GM04503 (cell line): ENCODE measurements at places on chromosomes 13 and 19.

- peak; percentile 50 for DNase-seq
These were observed 25.2 kb upstream of the HIF3A start for GRCh38 chr19:46271481-46272197.

DNA sequence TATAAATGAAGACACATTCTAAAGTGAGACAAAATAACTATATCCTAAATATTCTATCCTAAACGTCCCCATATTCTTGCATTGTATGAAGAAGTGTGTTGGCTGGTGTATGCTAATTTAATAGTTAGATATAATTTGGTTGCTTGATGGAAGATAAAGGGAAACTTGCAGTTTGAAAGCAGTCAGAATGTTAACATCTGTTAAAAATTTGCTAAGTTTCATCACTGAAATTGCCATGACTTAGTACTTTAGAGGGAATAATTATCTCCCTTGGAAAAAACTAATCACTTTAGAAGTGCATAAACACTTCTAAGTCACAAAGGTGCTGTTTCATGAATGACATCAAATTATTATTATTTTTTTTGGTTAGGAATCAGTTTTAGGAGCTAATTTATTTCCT lies 61.6 kb downstream of the ITGBL1 start:
- no peak for DNase-seq

DNA sequence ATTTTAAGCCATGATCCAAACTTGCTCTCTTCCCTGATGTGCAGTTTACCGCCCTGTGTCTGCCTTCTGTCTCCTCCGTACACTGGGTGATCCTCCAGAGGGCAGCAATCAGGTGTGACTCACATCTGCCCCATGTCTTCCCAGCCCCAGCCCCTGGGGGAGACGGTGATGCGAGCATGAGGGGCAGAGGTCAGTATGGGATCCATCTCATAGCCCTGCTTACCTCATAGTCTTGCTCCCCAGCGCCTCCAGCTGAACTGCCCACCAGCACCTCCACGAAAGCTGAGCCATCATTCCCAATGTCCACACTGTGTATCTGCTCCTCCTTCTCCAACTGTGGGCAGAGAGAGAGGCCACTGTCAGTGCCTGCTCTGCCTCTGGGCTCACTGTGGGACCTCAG lies 14.6 kb downstream of the XRCC1 start:
- no peak for DNase-seq

GRCh38 chr19:42278452-42279154 lies 9.6 kb downstream of the CIC start:
- no peak for DNase-seq

GRCh38 chr19:30516531-30516930 lies 144.3 kb downstream of the ZNF536 start:
- DNase-seq, result no peak

GRCh38 chr13:33697926-33698325 lies 120.0 kb upstream of the RFC3 start:
- no peak for DNase-seq

DNA sequence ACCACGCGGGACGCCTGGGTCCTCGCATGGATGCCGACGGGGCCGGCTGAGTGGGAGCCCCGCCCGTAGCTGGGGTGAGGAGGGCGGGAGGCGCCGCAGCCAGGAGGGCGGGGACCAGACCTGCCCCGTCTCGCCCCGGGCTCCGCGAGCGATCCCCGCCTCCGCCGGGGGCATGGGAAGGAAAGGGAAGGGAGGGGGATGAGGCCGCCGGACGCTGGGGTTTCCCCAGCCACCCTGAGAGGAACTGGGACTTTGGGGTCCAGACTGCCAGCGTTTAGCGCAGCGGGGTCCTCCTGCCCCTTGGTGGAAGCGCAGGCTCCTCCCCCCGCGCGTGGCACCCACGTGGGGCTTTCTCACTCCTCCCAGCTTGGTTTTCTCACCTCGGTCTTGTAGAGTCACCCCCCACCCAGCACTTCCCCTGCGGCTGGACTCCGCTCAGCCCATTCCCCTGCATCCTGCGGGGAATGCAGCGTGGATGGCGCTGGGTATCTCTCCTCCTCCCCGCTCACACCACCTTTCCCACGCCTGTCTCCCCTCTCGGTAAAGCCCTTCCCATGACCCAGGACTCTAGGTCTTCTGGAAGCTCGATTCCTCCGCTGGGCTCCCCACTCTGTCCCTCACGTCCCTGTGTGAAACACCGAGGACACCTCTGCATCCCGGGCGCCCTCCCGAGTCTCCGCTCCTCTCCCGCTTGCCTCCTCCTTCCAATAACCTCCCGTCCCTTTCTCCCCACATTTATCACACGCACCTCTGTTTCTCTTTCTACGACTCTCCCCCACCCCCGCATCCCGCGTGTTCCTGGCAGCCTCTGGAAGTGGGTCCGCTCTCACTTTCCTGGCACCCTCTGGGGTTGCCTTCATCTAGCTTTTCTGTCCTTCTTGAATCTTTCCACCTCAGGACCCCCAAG lies 2.1 kb downstream of the TGFB1 start:
- no peak for DNase-seq

DNA sequence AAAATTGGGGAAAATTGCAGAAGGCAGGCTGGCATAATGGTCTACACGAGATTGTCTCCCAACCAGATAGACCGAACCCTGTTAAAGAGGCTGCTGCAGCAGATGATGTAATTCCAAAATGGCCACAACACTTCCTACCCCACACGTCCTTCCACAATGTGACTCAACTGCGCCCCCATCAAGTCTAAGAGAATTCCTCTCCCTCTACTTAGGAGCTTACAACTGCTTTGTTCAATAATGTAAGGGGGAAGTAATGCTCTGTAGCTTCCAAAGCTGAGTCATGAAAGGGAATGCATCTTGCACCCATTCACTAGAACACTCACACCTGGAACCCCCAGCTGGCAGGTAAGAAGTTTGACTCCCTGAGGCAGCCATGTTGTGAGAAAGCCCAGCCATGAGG lies 117.8 kb upstream of the IRS2 start:
- DNase-seq, result no peak

DNA sequence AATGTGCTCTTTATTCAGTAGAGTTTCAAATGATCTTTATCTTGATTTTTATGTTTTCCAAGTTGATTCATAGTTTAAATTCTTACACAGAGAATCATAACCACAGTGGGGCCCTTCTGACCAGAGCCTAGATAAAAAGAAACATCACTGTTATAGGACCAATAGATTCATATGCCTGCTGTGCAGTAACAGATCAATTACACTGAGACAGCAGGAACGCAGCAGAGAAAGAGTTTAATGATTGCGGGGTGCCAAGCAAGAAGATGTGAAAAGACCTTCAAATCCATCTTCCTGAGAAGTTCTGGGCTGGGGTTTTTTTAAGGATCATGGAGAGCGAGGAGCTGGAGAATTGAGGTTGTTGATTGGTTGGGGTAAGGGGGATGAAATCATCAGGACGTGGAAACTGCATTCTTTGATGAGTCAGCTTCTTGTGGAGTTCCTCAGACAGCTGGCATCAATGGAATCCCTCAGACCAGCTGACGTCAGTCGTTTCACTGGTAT lies 346.6 kb downstream of the TBC1D4 start:
- peak; percentile 89 for DNase-seq

DNA sequence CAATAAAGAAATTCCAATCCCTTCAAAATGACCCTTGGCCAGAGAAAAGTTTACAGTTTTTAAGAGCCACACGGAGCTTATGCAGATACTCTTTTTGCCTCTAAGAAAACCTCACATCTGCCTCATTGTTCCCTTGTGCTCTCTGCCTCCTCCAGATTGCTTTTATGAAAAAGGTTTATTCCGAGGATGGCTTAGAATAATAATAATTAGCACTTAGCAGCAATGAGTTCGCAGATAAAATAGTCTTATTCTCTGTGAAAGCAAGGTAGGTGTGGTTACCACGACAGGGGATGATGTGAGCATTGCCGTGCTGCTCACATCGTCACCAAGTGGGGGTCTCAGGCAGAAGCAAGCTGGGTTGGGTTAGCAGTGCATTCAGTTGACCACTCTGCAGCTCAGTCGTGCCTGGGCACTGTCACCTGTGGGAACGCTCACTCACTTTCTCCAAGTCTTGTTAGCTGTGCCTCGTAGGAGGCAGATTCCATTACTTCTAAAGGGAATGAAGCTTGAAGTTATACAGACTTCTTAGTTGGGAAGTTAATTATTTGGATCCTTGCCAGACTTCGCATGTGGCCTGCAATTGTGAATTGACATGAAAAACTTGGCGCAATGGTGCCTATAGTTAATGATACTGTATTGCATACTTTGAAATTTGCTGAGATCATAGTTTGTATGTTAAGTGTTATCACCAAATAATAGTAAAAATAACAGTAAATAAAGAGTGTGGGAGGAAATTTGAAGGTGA lies 157.2 kb downstream of the MYO16 start:
- DNase-seq, result no peak

DNA sequence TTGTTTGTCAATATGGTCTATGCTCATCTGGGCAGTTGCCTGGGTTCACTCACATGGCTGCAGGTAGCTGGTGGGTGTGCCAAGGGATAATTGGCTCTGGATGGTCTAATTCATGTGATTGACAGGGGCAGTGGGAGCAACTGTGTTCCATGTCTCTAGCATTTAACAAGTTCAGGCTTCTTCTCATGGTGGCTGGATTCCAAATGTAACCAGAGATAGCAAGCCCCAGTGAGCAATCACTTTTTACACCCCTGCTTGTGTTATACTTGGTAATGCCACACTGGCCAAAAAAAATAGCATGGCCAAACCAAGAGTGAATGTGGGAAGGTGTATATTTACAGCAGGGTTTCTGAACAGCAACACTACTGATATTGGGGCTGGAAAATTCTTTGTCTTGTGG lies 89.6 kb upstream of the TNFSF11 start:
- no peak for DNase-seq

DNA sequence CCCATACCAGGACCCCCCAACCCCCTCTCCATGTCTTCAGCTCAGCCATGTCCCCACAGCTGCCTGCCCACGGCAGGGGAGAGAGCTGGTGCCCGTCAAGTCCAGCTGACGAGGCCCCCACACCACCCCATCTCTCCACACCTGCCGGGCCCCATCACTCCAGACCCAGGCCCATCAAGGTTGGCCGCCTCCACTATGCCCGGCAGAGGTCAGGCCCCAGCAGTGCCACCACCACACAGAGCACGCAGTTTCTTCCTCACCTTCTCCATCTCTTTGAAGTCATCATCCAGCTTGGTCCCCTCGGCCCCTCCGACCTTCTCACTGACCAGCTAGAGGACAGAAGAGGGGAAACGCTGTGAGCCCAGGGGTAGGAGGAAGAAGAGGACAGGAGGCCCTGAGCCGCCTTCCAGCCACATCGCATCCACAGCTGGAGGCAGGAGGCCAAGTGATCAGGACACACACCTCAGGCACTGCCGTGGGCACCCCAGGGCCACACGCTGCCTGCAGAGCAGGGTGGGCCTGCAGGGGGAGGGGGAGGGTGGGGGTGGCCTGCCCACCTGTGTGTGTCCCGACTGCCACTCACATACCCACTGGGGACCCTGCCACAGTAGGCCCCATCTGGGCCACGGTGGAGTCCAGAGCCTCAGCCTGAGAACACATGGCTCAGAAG lies 23.4 kb downstream of the MPND start:
- DNase-seq, result no peak

DNA sequence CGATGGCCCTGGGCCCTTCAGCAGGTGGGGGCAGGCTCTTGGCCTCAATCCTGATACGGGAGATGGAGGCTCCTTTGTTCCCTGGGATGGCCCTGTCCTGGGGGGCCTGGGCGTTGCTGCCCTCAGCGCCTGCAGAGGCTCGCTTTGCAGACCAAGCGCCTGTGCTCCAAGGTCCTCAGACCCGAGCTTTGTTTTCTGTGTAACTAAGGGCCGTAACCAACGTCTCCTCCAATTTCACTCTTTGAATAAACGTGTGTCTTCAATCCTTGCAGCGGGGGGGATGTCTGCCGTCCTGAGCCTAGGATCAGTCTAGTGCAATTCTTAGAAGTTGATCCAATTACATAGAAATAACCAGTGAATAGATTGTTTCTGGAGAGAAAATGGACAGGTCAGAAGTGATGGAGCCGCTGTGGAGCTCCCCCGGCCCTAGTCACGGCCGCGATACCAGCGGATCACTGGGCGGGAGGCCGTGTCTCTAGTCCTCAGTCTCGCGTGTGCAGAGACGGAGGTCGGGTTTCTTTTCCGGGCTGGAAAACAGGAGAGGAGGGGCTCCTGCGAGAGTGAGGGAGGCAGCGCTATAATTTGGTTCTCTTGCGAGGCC lies 5.3 kb downstream of the PTBP1 start:
- no peak for DNase-seq

DNA sequence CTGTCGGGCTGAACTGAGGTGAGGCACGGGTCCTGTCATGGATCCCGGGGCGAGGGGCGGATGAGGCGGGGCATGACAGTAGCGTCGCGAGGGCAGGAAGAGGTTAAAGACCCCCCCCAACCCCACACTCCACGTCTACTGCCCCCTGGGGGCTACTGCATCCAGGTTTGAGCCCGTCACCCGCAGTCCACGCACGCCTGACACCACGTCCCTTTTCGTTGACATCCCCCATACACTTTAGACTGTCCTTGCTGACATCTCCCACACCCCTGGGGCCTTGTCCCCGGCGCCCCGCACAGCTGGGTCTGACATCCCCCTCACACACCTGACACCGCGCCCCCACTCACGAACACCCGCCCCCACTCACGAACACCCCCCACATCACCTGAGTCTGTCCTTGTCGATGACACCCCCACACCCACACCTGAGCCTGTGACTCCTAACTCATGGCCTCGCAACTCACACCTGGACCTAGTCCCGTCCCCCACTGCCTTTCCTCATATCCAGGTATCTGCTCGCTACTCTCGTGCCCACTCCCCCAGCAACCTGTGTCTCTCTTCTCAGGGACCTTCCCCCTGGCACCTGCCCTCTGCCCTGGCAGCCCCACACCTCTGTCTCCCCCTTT lies 416 bp downstream of the SLC25A42 start:
- no peak for DNase-seq

- DNase-seq, result no peak
These were observed 2.7 kb upstream of the CYP4F8 start for GRCh38 chr19:15612342-15612741.

GRCh38 chr19:31164791-31165251 lies 184.4 kb downstream of the TSHZ3 start:
- DNase-seq, result no peak

DNA sequence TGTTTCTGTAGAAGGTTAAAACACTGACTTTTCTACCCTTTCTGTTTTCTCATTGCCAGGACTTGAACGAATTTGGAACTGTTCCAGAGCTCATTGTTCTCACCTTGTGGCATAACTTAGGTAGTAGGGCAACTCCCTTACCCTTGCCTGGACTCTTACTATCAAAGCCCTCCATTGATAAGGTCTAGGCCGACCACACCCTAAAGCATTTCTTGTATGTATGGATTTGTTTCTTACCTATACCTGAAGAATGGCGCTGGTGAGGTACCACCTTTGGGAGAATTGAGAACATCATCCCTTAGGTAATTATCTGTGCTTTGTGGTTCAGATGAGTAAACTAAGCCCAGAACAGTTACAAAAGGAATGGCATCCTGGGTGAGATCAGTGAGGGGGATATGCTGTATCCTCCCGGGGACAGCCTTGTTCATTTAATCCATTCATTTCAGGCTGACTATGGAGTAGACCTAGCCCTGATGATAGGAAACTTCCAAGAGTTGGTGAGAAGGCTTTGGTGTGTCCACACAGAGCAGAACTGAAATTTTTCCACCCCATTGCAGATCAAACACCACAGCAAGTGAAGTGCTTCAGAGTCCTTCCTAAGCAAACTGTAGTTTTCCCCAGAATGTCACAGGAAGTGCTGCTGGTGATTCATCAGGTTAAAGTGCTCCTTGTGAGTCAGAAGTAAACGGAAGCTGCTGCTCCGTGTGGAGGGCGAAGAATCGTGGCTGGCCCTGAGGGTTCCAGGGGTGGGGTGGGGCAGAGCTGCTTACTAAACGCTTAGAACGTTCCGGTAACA lies 113.0 kb downstream of the TEX26 start:
- peak; percentile 65 for DNase-seq

- DNase-seq, result no peak
These were observed 32.2 kb downstream of the DEDD2 start for GRCh38 chr19:42185277-42185676.

- DNase-seq, result no peak
These were observed 45.4 kb upstream of the SPACA7 start for GRCh38 chr13:112330479-112331381.
